ENCODE measurements at places on chromosomes 2 and 18.

- DNase-seq, result no peak
These were observed 97.8 kb downstream of the HDAC4 start for GRCh38 chr2:239302808-239303557.

DNA sequence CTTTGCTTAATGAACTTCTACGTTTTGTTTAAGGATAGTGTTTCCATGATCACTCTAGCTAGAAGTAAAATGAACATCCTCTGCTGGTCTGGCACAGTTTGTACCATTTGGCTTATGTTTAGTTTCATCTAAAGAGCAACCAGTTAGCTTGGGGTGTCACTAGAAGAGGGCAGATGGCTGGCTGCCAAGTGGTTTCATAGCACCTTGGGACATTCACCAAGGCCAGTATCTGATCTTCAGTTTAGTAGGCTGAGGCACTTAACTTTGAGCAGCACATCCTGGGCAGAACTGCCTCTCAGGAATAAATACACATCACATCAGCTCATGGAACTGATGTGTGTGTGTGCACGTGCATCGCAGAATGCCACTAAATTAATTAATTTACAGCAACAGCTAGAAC is 68.4 kb downstream of the NXPH2 start:
- DNase-seq, result no peak

GRCh38 chr2:385785-386184 is 97.9 kb upstream of the ALKAL2 start:
- no peak for DNase-seq

DNA sequence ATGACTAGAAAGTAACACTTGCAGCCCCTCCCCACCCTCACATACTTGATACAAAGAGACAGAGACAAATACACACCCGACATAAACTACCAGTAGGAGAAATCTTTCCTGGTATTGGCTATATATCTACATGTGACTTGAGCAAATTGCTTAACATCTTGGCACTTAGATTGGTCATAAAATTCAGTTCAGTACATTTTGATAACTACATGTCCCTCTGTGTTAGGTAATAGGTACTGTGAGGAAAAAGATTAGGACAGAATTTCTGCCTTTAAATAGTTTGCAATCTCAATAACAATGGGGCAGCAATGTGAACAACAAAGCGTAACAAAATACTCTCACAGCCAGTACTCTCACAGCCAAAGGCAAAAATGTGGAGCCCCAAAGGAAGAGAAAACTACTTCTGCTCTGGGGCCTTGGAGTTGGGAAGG is 670.0 kb upstream of the ACVR2A start:
- no peak for DNase-seq

DNA sequence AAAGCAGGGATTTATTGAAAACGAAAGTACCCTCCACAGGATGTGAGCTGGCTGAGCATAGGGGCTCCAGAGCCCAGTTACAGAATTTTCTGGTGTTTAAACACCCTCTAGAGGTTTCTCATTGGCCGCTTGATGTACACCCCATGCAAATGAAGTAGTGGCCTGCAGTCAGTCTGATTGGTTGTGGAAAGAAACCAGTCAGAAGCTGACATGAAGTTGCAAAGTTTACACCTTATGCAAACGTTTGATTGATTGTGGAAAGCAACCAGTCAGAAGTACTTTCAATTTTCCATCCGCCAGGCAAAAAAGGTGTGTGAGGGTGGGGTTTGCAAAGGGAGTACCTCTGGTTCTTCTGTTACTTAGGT is 62.3 kb downstream of the VWA3B start:
- DNase-seq, result peak; percentile 59

DNA sequence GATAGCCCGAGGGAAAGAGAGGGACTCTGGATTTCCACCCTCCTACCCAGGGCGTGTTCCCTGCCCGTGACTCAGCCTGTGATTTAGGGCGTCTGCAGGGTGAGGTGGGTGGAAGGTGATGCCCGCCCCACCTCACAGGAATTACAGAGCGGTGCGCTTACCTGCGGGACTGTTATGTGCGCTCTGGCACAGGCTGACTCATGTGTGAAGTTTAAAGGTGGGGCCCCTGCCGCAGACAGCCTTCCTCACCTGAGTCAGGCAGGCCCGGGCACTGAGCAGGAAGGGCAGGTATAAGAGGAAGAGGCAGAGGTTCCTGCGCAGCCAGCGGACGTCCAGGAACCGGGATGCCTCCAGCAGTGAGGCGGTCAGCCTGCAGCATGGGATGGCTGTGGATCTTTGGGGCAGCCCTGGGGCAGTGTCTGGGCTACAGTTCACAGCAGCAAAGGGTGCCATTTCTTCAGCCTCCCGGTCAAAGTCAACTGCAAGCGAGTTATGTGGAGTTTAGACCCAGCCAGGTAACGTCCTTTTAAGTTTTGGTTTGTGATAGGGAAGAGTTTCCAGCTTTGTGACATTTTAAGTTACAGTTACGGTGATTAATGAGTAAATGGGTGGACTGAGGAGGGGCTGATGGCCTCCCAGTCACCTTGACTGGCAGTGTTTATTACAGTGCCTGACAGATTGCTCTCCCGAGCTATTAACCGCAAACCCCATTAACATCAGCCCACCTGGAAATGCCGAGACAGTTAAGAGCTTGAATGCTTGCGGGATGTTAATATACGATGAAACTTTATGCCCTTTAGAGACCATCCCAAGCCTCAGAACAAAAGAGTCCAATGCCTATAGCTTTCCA is 141.6 kb upstream of the TTC39C start:
- DNase-seq, result no peak

DNA sequence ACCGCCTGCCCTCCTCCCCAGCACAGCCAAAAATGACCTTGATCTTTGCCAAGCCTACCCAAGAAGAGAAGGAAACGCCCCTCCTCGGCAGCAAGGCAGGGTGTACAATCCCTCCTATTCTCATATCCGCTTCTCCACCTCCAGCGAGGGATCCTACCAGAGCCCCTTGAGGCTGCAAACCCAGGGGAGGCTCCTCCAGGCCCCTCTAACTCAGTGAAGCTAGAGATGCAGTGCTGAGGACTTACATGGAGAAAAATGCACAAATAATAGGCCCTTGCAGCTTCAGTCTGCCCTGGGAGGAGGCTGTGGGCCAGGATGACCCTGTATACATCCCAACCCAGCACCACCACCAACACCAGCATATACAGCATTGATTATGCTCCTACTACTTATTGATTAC is 46.9 kb upstream of the POMC start:
- no peak for DNase-seq

Data from fibroblast of the conjunctiva (primary cell).